Fibroblast of skin of right biceps (primary cell): ENCODE measurements at places on chromosomes 1 and 21.

GRCh38 chr1:46667782-46668760 lies at the start of gene ATPAF1:
Gene ATPAF1, minus strand, starts transcription at chr1:46668364. Its CDS starts 42 bp downstream, at chr1:46668322.
- DNase-seq = peak; percentile 79

- DNase-seq = peak; percentile 31
These were observed 53.9 kb upstream of the SAMD13 start for GRCh38 chr1:84247425-84248220.

DNA sequence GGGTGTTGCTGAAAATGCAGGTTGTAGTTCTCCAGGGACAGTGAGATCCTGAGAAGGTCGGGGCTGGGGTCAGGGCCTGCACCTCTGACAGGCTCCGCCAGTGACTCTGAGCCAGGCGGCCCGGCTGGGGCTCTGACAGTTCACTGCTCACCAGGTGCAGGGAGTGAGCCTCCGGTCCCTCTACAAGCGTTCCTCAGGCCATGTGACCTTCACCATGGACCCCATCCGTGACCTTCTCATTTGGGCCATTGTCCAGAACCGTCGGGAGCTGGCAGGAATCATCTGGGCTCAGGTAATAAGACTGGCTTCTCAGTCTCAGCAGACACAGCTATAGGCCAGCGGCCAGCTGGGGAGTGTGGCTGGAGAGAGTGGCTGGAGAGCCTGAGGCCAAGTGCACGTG lies 41.8 kb downstream of the TRPM2 start:
- DNase-seq = no peak

DNA sequence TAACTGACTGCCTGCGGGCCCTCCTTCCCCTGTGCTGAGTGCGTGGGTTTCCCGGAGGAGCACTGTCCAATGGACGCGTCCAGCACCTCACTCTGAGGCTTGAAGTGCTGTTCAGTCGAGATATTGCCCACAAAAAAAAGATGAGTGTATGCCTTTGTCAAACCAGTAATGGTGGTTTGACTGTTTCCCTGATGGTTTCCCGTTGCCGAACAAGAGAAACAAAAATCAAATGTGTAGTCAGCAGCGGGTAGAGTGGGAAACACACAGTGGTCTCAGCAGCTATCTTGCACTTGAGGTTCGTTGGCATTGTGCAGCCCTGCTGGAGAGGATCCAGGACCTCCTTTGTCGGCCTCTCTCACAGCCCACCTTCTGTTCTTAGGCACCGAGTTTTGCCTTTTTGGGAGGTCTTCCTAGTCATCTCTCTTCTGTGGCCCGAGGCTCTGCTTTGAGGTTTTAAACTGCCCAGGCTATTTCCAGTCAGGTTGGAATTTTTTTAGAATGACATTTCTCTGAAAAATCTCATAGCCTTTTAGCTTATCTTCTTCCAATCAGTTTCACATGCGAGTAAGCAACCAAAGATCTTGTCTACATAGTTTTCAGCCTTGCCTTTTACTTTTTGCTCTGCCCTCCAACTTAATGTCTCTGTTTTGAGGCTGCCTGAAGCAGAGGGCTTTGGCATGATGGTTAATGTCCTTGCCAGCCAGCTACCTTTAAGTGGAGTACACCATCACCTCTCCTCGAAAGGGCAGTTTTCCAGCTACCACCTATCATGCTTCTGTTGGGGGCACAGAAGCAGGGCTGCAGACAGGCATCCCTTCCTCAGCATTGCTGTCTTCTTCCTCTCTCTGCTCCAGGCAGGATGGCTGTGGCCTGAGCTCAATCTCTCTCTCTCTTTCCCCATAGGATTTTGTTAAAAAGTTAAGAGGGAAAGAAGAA lies 132.3 kb downstream of the URB2 start:
- DNase-seq = peak; percentile 69

- DNase-seq = no peak
These were observed 5.2 kb downstream of the RCSD1 start for GRCh38 chr1:167635156-167635648.

- no peak for DNase-seq
These were observed 13.3 kb downstream of the RSPO1 start for GRCh38 chr1:37621326-37621870.

DNA sequence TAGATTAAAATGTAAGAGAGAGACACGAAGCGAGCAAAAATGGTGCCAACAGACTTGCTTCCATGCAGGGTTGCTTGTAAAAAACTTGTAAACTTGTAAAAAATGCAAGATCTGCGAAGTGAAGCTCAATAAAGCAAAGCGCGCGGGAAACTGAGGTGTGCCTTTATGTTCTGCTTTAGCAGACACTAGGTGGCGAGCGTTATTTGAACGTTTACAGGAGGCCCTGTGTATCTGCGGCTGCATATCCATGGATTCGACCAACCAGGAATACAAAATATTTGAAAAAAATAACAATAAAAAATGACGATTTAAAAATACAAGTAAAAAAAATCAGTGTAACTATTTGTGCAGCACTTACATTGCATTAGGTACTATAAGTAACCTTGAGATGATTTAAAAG lies 1.5 kb downstream of the UBE2G2 start:
- peak; percentile 52 for DNase-seq

- DNase-seq = no peak
These were observed 120.6 kb upstream of the PALMD start for GRCh38 chr1:99525331-99525730.

DNA sequence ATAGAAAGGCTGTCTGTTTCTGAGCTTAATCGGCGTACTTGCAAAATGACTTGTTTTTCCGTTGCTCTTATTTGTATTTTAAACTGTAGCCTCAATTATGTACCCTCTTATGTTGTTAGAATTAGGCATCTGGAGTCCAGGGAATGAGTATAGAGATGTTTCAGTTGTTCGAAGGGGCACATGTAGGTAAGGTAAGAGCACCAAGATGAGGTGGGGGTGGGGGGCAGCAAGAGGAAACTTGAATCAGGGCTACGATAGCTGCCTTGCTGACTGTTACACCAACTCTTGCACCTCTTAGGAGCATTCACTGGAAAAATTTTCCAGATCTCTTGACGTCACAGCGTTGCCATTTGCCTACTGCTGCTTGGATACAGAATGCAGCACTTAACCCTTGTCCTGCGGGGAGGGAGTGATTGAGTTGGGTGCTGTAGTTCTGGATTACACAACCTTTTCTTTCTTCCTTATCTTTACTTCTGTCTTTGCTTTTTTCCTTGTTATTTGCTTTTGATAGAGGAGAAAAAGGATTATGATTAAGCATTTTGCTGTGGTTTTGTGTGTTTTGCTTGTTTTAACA lies 3.2 kb downstream of the ATP1B1 start:
- DNase-seq = peak; percentile 83
